ENCODE measurements at places on chromosomes 12 and 14. TPM values are rescaled to one million over a fixed set of nuclear protein-coding genes. Genes with fewer than 3 reads are reported as not detected.

MAPK1IP1L gene
- polyA plus RNA-seq = 68.4 TPM

KLC1 gene
- polyA plus RNA-seq = 61.0 TPM

SLC5A8 gene
- not detected for polyA plus RNA-seq

PMEL gene
- polyA plus RNA-seq = 3.3 TPM

ETFBKMT gene
- polyA plus RNA-seq = 0.29 TPM

NEUROD4 gene
- not detected for polyA plus RNA-seq

KCNH5 gene
- not detected for polyA plus RNA-seq

ASIC1 gene
- polyA plus RNA-seq = 1.5 TPM

RIC8B gene
- 5.1 TPM for polyA plus RNA-seq

TPPP2 gene
- polyA plus RNA-seq = 1.7 TPM

SLC8A3 gene
- polyA plus RNA-seq = 0.01 TPM

OAS2 gene
- 0.10 TPM for polyA plus RNA-seq

STON2 gene
- polyA plus RNA-seq = 2.4 TPM

DPPA3 gene
- polyA plus RNA-seq = not detected

PTPRO gene
- polyA plus RNA-seq = 0.04 TPM

NRL gene
- 3.4 TPM for polyA plus RNA-seq
